NCI-H1694 treated with DMSO at 0.1 percent for 48 hours (cell line): ENCODE measurements at places on chromosomes 11 and 22.

DNA sequence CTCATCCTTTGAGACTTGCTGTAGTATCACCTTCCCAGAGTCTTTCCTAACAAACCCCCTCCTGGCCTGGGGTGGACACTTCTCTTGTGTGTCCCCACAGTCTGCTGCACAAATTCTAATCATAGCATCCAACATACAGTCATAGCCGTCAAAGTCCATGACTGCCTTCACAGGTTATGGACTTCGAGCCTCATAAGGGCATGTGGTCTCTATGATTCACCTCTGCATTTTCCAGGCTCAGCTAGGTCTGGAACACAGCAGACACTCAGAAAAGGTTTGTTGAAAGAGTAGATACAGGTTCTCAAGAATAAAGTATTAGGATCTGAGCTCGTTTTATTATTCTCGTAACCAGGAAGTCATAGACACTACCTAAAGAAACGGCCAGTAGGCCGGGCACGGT lies 13.2 kb upstream of the SCUBE2 start:
- DNase-seq, result no peak

GRCh38 chr22:29030618-29031226 lies 30.9 kb downstream of the C22orf31 start:
- no peak for DNase-seq

GRCh38 chr11:115961159-115962003 lies 457.2 kb upstream of the CADM1 start:
- no peak for DNase-seq

GRCh38 chr11:69486773-69487291 lies 5.4 kb downstream of the LINC01488 start:
- DNase-seq, result no peak

DNA sequence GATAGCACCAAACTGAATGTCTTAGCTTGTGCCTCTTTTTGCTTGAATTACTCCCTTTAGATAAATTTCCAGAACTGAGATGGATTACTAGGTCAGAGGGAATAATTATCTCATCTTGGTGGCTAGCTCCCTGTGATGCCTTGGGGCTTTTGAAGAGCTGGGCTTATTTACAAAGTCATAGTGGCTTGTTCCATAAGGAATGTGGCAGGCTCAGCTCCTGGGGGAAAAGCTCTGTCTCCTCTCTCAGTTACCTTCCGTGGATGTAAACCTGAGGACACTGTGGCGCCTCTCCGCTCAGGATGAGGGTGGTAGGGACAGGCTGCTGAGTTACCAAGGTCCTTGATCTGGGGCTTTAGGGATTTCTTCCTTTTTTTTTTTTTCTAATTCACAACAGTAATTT lies 121.7 kb downstream of the PARVA start:
- no peak for DNase-seq

DNA sequence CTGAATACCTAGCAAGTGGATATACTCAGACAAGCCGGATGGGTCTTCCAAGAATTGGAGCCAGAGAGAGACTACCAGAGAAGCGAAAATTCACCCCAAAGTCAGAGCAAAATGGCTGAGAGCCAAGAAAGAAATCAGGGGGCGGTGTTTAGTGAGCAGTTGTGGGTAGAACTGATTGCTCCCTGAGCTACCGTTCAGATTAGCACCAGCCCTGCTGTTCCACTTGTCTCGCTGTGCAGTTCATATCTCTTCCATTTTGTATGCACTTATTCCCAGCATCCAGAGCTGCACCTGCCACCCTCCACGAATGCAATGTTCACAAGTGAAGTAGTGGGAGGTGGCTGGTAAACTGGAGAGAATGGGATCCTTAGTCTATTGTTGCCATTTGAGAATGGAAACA lies 25.5 kb downstream of the DRD2 start:
- no peak for DNase-seq

- no peak for DNase-seq
Measured at GRCh38 chr22:42673898-42674401, 24.8 kb upstream of the CYB5R3 start.

DNA sequence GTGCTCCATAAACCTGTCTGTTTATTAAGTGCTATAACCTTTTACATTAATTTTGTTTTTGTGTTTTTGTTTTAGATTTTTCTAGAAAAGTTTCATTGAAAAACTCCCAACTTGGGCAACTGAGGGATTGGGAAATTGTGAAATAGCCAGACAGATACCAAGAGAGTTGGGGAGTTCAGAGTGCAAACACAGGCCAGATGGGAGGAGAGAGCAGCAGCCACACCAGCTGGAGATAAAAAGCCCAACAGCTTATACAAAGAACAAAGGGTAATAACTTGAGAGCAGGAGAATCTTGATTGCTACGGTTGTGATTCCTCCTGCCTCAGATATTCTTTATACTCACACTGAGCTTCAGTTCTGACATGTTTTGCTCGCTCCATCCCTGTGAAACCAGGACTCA lies 1642.2 kb downstream of the LRRC4C start:
- no peak for DNase-seq

GRCh38 chr22:36381513-36382128 lies 6.1 kb downstream of the MYH9 start:
- no peak for DNase-seq

- no peak for DNase-seq
Measured at GRCh38 chr22:44702479-44703198, 635 bp downstream of the PRR5 start.

DNA sequence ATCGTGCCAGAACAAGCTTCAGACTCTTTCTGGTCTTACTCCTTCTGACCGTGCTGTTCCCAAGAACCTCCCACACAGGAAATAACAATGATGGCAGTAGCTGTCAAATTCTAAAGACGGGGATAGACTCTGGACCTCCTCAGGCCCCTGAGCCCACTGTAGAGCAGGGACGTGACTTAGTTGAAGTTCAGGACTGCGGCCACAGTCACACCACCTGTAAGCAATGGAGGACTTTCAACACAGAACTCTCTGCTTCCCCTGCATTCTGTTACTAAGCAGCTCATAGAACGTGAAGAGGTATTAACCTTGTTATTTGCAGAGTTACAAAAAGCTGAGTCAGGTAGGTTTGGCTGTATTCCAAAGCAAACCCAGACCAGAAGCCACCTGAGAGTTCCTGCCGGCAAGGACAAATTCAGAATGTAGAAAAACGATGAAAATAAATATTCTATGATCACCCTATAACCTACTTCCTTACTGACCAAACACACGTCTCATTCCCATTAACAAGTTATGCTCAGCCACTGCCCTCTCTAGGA lies 12.7 kb downstream of the TMEM45B start:
- DNase-seq, result no peak

DNA sequence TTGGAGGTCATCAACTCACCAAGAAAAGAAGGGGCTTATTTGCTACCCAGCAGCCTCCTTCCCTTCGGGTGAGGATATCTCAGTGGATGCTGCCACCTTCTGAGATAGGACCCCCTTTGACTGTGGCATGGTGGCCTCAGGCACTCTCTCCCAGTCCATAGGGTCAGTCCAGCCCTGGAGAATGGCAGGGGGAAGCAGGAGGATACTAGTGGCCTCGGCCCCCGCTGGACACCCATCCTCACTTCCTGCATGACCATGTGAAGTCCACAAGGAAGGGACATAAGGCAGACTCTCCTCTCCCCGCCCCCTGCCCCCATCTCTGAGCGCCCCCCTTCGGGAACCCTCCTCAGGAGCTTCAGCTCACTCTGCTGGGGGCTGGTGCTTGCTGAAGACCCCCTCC lies 24.4 kb downstream of the TPBGL start:
- no peak for DNase-seq

DNA sequence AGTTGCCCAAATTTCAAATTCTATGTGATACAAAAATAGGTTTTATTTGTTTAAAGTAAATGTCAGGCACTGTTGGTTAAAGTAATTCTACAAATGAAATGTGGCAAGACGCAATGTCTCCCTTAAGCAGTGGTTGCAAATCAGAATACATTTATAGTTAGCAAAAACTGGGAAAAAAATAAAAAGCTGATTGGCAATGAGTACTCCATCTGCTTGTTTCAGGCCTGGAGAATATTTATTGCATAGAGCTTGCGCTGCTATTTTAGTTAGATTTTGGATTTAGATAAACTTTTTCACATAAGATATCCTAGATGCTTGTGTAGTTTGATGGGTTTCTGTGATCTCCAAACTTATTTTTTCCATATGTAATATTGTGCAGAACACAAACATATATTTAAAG lies 224.0 kb upstream of the MPPED2 start:
- DNase-seq, result no peak
